GDM1 (cell line): ENCODE measurements at places on chromosomes 3 and 15.
A peak's percentile ranks its signal among the peaks of the same experiment; 100 is the strongest.

DNA sequence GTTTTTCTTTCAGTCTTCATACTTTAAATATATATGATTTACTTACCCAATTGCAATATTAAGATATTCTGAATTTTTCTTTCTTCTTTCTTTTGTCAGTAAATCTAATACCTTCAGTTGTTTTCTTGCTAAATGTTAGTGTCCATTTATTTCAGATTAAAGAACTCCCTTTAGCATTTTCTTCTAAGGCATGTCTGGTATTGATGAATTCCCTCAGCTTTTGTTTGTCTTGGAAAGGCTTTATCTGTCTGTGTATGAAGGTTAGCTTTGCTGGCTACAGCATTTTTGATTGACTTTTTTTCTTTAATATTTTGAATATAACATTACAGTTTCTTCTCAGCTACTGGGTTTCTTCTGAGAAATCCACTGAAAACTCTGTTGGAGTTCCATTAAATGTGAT lies 64.0 kb upstream of the PLSCR4 start:
- DNase-seq: no peak

- DNase-seq: no peak
Observed at GRCh38 chr3:123447416-123447748, 1.5 kb downstream of the ADCY5 start.

- DNase-seq: no peak
Observed at GRCh38 chr15:85475711-85476110, 95.3 kb downstream of the AKAP13 start.

- no peak for DNase-seq
Observed at GRCh38 chr15:73715417-73715816, 31.2 kb downstream of the CD276 start.

DNA sequence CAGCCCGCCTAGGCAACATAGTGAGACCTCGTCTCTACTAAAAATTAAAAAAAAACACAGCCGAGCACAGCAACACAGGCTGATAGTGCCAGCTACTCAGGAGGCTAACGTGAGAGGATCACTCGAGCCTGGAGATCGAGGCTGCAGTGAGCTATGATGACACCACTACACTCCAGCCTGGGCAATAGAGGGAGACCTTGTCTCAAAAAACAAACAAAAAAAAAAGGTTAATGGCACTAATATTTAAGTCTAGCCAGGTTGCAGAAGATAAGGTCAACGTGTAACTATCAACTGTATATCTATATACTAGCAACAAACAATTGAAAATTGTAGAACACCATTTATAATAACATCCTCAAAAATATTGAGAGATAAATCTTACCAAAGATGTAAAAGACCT lies 75.1 kb downstream of the MYO9A start:
- no peak for DNase-seq

- no peak for DNase-seq
Observed at GRCh38 chr15:71753346-71753745, 57.0 kb upstream of the NR2E3 start.

- DNase-seq: no peak
Observed at GRCh38 chr15:73130830-73131229, 78.6 kb downstream of the NEO1 start.

GRCh38 chr15:93043621-93044300 lies 45.2 kb downstream of the RGMA start:
- DNase-seq: no peak

- DNase-seq: peak; percentile 66
Observed at GRCh38 chr3:46378426-46378942, 7.7 kb downstream of the CCR5 start.

GRCh38 chr15:66651913-66652642 lies 50.0 kb upstream of the SMAD6 start:
- no peak for DNase-seq

DNA sequence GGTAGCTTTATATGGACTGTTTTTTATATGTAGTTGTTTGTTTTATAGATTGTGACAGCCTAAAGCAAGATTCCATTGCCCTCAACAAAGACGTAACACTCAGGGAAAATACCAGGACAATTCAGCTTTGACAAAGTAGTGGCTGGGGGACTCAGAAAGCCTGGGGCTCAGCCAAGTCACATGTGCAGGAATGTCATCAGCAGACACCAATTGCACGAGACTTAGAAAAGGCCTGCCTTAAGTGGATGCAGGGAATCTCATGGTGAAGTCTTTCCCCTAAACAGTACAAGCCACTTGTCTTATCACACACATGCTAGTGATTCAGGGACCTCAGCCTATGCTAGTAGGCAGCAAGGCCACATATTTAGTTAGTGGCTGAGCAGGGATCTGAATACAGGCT lies 381.8 kb upstream of the THBS1 start:
- DNase-seq: no peak

DNA sequence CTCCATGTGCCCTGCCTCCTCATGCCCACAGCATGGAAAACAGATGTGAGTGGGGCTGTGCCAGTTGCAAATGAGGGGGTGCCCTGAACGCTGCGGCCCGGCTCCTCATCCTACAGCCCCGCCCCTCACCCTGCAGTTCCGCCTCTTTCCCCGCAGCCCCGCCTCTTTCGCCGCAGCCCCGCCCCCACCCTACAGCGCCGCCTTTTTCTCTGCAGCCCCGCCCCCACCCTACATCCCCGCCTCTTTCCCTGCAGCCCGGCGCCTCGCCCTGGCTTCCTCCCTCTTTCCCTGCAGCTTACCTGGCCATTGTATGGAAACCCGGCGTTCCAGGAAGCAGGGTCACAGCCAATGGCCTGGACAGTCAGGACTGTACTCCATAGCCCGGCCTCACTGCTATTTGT lies 284.9 kb downstream of the TLE3 start:
- no peak for DNase-seq

GRCh38 chr3:143067201-143067600 lies 52.4 kb upstream of the CHST2 start:
- DNase-seq: no peak

DNA sequence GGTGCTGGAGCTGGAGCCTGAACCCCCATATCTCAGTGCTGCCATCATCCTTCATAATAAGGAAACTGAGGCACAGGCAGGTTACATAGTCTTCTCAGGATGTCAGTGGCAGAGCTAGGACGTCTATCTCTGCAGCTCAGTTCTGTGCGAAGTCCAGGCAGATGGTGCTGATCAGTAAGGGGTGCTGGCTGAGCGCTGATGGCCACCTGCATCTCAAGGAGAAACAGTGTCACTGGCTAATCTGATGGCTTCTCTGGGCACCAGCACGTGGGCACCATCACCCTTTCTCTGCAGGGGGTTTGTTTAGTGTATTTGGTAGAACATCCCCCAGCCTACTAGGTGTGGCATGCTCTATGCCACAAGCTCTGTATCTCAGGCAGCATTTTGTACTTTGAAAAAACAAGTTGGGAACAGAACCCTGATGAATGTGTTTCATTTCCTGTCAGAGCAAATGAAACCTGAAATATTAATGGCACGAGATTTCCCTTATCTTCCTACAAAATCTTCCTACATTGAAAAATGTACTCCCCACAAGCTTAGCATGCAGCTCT lies 35.1 kb downstream of the APBA2 start:
- DNase-seq: no peak

- no peak for DNase-seq
Observed at GRCh38 chr3:71662568-71662967, 62.6 kb downstream of the EIF4E3 start.

GRCh38 chr15:70214276-70214675 lies 116.6 kb upstream of the TLE3 start:
- DNase-seq: no peak

GRCh38 chr3:149621218-149622005 lies 36.4 kb downstream of the WWTR1 start:
- peak; percentile 33 for DNase-seq

DNA sequence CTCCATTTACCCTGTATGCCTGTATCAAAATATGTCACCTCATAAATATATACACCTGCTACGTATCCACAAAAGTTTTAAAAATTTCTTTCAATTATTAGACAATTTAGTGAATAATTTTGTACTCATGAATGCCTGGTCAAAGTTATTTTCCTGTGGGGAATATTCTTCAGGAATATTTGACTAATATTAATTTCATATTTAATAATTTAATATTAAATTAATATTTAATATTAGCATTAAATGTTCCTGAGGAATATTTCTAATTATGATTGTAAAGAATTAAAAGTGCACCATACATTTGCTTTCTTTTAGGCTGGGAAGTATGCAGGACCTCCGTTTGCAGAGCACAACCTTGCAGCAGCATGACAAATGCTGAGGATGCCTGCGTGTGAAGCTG lies 422.7 kb downstream of the C3orf38 start:
- DNase-seq: no peak

GRCh38 chr3:194327218-194328052 lies 23.7 kb downstream of the CPN2 start:
- DNase-seq: no peak

GRCh38 chr3:5194801-5195509 lies 7.4 kb downstream of the EDEM1 start:
- DNase-seq: no peak

- peak; percentile 46 for DNase-seq
Observed at GRCh38 chr3:32374788-32375595, 16.7 kb upstream of the CMTM7 start.
